ENCODE measurements at places on chromosomes 12 and 14.

- DNase-seq, result no peak
These were observed 1.8 kb downstream of the TMCC3 start for GRCh38 chr12:94648578-94648977.

DNA sequence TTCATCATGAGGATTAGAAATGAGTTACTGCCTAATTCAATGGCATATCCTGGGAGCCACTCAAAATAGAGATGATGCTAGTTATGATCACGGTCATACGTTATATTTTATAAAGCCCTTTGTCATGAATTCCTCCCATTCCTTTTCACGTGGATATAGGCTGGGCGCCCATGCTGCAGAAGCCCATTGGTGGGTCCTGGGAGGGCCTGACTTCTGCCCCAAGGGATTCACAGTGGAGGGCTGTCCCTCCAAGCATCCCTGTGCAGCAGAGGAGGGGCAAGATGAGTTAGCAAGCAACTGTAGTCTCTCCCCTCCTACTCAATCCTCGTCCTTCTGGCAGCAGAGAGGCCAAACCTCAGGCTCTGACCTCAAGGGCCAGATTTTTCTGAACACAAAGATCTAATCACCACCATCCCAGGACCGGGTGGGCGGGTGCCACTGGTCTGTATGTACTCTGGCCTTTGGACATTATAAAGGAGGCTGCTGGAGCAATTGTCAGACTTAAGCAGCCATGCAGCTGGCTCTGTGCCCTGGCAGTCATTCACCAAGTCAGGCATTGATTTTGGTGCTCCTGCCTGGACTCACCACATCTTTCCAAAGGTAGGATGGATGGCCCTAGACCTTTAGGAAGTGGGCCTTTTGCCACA, 8.6 kb downstream of the GLTP start:
- no peak for DNase-seq

DNA sequence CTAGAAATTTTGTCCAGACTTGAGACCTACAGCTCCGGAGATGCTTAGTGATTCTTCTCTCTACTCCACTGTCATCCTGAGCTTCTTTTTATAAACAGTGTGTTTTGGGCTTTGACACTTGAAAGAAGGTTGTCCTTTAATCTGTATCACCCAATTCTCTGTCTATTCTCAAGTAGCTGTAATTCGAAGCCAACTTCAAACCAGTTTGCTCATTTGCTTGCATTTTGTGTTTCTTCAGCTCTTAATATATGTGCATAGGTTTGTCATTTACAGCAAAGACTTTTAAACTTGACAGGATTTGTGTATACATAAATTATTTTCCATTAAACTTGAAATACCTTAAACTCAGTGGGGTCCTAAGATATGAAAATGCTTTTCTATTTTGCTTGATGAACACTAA, 16.4 kb upstream of the MYBPC1 start:
- no peak for DNase-seq

DNA sequence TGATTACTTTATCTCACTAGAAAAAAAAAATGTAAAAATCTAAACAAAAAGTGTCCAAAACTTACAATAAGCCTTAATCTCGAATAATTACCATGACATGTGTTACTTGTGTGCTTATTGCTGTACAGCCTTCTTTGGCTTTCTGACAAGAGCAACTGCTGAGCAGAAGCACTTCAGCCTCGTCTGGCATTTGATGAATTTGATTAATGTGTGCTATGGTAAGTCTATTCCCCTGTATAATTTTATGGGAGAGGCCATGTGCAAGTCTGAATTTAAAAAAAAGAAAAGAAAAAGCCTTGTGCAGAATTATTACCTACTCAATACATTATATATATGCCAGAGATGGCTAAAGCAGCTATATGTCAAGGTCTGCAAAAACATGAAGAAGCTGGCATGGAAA, 113.9 kb downstream of the AEBP2 start:
- no peak for DNase-seq

GRCh38 chr12:25242981-25243679, 7.6 kb downstream of the KRAS start:
- DNase-seq, result no peak

DNA sequence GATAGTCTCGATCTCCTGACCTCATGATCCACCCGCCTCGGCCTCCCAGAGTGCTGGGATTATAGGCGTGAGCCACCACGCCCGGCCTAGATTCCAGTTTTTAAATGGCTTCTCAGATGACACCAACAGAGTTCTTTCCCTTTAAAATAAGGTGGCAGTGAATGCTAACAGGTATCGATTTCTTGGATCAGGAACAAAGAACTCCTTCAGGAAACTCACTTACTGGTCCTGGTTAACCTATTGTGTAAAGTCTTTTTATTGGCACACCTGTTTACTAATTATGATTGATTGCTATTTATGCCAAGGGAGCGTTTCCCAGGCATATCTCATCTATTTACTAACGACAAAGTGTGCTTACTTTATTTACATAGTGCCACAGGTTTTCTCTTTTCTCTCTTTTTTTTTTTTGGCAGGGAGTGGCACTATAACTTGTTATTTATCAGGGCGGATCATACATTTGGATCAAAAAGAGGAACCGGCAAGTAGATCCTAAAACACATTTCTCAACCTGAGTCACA, 89.7 kb downstream of the GLT1D1 start:
- DNase-seq, result no peak

DNA sequence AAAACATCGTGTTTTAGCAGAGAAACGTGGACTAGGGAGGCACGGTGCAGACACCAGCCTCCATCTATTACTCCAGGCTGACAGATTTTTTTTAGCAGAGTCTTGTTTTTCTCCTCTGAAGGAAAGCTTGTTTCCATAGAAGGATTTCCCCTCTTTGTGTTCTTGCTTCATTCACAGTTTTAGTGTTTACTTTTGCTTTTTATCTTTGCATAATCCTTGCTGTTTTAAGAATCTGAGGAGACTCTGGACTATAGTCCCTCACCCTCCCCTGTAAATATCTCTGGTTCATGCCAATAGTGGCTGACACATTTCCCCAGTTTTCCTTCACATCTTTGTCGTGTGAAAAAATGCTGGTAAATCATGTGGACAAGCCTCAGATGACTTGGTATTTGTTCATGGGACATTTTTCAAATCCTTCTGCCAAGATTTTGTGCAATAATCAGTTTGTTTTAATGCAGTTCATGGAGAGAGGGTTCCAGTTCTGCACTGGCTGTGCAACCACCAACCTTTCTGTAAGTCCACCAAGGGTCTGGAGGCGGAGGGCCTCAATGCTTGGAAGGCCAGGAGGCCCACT, 39.9 kb upstream of the TMCC3 start:
- DNase-seq, result no peak

- DNase-seq, result no peak
These were observed 136.2 kb downstream of the LLPH start for GRCh38 chr12:65994318-65994717.

DNA sequence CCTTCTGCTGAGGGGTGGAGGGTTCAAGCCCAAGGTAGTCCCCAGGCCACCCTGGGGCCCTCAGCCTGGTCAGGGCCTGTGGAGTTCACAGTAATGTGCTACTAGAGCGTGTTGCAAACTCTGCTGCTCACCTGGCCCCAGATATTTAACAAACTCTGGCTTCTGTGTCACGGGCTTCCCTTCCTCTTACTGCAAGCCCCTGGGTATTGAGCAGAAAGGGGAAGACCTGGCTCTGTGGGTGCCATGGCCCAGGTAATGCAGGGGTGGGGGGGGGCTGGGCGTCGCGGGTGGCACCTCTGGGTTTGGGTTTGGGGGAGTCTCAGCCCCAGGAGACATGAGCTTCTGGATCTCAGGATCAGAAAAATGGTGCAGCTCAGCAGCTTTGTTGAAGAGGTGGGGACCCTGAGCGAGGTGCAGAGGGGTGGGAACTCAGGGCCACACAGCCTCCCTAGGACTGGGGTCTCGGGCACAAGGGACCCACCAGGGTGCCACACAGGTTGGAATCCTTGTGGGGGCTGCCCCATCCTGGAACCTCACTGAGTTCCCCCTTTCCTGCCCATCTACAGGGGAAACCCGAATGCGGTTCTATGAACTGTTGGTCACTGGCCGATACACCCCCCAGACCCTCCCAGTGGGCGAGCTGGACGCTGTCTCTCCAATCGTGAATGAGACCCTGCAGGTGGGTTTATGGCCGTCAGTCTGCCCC, 4.0 kb downstream of the SETD1B start:
- no peak for DNase-seq

DNA sequence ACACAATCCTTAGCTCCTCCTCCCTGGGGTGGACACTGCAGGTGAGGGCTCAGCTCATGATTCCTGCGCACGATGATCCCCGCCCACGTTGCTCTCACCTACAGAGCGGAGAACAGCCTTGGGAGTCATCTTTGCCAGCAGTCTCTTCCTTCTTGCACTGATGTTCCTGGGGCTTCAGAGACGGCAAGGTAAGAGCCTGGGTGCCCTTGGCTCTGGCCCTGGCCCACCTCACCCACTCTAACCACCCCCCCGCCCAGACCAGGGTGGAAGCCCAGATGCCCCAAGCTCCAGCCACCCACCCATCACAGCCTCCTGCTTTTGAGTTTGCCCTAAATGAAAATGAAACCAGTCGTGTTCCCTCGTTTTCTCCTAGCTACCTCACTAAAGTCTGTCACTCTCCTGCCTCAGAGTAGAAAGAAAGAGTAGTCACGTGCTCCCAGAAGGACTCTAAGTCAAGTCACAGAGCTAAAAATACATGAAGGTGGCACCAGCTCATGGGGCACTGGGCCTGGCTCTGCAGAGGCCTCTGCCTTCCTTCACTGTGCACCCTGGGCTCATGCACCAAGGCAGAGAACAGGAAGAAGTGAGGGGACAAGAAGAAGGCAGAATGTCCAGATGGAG, 9.0 kb downstream of the TAPBPL start:
- no peak for DNase-seq

DNA sequence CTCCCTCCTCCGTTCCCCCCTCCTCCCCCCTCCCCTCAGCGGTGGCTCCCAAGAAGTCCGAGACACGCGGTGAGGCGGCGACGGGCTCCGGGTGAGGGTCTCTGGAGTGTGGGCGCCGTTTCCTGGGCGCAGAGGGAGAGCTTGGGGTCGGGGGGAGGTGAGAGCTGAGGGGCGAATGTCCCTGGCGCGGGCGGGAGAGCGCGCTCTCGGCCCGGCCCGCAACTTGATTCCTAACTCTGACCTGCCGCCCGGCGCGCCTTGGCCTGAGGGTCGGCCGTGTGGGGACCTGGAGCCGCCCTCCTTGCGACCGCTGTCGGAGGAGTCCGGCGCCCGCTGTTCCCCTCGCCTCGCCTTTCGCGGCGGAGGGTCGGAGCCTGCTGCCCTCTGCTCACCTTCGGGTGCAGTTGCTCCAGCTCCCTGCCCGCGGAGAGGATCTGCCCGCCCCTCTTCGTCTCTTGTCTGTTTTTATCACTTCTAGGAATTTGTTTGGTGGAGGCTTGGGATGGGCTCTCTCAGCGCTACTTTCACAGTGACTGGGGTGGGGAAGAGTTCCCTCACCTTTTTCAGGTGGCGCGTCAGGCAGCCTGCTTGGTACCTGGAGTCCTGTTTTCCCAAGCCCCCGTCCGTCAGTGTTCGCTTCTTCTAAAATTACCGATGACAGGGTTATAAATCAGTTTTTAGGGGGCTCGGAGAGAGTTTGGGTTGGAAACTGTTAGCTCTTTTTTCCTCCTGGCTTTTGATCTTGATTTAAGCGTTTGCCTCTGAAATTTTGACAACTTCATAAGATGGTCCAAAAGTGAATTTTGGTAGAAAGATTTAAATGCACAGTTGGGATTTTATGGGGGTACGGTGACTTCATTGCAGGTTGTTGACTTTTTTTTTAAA, 495 bp downstream of the ADIPOR2 start:
- DNase-seq, result no peak

GRCh38 chr12:101608301-101609133, 13.7 kb downstream of the MYBPC1 start:
- DNase-seq, result no peak

DNA sequence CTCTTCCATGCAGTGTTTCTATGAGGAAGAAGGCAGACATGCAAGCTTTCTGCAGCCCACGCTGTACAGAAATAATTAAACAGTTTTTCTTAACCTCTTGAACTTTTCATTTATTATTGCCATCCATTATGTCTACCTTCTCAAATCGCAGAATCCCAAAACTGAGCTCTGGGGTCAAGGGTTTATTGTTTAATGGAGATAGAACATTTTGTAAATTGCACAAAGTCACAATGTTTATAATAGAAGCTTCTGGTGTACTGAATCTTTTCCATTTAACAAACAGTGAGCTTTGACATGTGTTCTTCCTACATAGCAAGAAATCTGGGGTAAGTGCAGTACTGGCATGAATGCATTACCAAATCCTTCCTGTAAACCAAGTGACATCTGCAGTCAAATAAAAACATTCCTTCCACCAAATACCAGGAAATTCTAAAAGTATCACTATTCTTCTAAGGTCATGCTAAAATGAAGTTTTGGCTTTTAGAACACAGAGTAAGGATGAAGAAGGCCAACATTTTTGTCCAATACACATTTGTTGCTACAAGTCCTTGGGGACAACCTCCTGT, 385.3 kb upstream of the DDHD1 start:
- DNase-seq, result no peak

- DNase-seq, result no peak
These were observed 377.1 kb upstream of the KITLG start for GRCh38 chr12:88957358-88957757.

DNA sequence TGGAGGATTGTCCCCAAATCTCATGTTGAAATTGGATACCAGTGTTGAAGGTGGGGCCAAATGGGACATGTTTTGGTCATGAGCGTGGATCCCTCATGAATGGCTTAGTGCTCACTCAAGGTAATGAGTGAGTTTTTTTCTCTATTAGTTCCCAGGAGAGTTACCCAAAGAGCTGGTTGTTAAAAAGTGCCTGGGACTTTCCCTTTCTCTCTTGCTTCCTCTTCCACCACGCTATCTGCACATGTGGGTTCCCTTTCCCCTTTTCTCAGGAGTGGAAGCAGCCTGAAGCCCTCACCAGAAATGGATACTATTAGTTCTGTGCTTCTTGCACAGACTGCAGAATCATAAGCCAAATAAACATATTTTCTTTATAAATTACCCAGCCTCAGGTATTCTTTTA, 465.4 kb downstream of the FSCB start:
- no peak for DNase-seq

DNA sequence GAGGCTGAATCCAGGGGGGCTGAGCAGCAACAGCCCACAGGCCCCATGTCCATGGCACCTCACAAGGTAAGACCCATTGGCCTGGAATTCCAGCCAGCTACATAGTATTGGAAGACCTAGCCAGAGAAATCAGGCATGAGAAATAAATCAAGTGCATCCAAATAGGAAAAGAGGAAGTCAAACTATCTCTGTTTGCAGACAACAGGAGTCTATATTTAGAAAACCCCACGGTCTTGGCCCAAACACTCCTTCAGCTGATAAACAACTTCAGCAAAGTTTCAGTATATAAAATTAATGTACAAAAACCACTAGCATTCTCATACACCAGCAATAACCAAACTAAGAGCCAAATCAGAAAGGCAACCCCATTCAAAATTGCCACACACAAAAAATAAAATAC, 16.9 kb downstream of the PDE6H start:
- DNase-seq, result no peak

- DNase-seq, result no peak
These were observed 12.3 kb upstream of the SLC35E3 start for GRCh38 chr12:68733661-68734071.

- no peak for DNase-seq
These were observed 104.6 kb downstream of the DAAM1 start for GRCh38 chr14:59292921-59293534.

Data from right atrium auricular region (tissue), 2 donors.